ENCODE measurements at places on chromosomes 3 and 15.

GRCh38 chr3:133931084-133931483, 35.4 kb upstream of the RAB6B start:
- no peak for DNase-seq

DNA sequence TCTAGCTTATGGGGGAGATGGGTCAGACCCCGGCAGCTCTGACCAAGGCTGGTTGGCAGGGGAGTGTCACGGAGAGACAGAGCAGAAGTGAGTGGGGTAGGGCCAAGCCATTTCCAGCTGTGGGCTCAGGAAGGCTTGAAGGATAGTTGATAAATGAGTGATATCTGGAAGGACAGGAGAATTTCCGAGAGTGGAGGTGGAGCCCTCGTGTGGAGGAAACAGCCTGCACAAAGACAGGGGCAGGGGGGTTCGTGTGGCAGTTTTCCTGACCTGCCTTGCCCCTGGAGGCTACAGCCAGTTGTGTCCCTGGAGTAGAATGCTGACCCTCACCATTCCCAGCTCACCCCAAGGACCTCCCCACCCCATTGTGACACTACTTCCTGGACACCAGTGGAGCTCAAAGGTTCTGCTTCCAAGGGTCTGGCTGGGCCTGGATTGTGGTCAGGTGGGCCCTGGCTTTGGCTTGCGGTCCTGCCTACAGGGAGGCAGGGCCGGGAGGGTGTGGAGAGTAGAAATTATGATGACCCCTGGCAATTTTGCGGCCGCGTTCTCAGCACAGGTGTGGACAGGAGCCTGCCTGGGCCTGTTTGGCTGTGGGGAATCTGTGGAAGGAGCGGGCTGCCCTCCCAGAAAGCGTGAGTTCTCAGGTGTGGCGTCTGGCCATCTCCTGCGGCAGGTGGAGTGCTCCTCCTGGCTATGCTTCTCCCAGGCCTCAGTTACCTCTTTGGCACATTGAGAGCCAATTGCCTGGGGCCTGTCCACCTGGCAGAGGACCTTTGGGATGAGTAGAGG, at the start of gene SLC22A14:
Gene SLC22A14, plus strand, starts transcription at position 400 of the 792 bp plus-strand sequence. CDS start 23,733 bp downstream, outside the sequence.
- DNase-seq: no peak

DNA sequence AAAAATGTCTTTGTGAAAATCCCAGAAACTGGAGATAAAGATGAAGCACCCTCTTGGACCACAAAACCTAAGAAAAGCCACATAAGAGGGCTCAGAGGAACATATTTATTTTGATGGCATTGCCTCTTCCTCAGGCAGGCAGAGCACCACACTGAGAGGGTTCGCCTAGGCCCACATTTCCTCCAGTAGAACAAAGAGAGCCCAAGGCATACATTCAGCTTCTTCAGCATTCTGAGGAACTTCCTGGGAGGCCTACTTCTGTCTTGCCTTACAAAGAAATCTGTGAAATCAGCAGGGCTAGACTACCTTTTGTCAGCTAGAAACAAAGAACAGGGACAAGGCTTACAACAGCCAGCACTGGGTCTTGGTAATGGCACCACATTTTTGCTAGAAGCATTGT, 1325.3 kb downstream of the SI start:
- DNase-seq: no peak

GRCh38 chr3:154247806-154248415, 76.4 kb downstream of the DHX36 start:
- no peak for DNase-seq

DNA sequence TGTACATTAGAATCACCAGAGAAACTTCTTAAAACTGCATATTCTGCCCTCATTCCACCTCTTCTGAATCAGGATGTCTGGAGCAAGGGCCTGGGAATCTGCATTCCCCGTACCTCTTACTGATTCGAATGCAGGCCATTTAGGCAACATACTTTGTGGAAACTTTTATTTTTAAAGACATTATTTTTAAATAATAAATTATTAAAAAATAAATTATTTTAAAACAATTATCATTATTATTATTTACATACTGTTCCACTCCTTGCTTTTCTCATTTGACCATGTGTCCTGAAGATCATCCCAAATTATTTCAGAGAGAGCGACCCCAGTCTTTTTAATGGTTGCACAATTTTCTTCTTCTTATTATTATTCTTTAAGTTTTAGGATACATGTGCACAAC, 336.6 kb upstream of the TBC1D5 start:
- no peak for DNase-seq

DNA sequence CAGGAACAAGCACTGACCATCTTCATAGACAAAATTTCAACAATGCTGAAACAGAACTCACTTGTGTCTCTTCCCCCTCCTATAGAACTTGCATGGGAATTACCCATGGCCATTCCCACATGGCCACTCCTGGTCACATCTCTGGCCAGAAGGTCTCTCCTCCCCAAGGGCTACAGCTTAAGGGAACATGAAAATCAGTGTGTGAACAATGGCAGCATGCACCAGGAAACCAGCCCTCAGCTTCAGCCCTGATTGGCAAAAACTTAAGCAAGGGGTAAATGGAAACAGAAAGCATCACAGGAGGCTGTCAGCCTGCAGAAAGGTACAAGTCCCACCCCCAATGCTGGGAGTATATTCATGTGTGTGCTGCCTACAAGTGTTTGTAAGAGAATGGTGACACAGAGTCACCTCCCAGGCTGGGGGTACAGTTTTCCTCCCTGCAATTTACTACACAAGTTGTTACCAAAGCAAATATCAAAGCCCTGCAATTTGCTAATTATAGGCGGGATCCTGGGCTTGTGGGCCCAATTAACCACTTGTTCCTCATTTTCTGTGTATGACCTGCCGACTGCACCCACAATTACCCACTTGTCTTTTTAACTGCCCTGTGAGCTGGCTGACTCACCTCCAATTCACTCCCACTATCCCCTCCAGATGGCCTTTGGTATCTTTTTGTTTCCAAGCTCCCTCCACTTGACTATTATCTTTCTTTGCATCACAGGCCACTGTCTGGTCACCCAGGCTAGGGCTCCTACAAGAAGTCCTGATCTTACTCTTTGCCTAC, 84.4 kb upstream of the HES1 start:
- peak; percentile 97 for DNase-seq

GRCh38 chr3:52248816-52249547, 3.4 kb downstream of the PPM1M start:
- no peak for DNase-seq

DNA sequence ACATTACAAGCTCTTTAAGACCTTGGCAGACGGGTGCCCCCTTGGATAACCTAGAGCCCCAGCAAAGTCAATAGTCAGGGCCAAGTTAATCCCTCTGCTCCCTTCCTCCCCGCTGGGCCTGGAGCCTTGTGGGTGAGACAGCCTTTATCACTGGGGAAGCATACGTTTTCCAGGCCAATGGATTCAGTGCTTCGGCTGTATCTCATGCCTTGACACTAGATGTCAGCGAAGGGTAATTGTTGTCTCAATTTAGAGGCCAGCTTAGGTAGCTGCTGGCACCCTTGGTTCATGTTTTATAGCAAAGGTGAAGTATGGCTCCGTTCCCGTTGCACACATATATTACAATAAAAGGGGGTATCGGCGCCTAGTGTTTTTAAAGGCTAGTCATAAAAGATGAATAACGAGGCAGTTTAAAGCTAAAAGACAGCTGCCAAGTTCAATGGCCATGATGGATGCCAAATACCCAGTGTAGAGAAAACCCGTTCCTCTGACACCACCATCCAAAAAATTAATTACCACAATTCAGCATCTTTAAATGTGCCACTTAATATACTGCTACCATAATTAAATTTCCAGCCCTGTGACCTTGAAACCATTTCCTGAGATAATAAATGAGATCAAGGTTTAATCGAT, 52.3 kb upstream of the BNIP2 start:
- peak; percentile 95 for DNase-seq

DNA sequence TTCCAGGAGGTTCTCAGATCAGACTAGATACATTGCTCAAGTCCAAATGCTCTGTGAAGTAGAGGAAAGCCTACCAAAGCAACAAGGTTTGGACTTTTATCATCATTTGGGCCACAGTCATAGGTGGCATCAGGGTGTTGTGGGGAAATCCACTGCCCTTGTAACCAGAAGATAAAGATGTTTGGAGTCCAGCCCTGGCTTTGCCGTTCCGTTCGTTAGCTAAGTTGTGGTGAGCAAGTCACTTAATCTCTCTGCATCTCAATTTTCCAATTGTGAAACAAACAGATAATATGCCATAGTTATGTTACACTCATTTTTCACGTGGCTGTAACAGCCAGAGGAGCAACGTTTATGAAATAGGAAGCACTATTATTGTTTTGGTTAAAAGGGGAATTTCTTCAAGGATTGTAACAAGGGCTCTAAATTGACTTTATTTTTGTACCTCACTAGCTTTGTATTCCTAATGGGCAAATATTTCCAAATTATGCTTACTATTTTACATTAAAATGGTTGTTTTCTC, 125.6 kb downstream of the CD47 start:
- no peak for DNase-seq

GRCh38 chr3:129795186-129796010, 98.1 kb downstream of the TMCC1 start:
- DNase-seq: no peak

GRCh38 chr15:58442122-58442521, 10.3 kb downstream of the LIPC start:
- no peak for DNase-seq

DNA sequence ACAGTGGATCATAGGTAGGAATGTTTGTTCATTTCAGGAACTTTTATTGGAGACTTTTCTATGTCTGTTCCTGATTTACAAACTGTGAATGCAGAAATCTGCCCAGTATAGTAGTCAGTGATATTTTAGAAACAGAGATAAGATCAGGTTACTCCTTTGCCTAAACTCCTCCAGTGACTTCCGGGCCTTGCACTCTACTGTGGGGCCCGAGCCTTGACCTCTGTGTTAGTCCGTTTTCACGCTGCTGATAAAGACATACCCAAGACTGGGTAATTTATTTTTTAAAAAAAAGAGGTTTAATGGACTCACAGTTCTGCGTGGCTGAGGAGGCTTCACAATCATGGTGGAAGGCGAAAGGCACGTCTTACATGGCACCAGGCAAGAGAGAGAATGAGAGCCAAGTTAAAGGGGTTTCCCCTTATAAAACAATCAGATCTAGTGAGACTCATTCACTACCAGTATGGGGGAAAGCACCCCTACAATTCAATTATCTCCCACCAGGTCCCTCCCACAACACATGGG, 127.1 kb downstream of the DNAJB8 start:
- DNase-seq: no peak

DNA sequence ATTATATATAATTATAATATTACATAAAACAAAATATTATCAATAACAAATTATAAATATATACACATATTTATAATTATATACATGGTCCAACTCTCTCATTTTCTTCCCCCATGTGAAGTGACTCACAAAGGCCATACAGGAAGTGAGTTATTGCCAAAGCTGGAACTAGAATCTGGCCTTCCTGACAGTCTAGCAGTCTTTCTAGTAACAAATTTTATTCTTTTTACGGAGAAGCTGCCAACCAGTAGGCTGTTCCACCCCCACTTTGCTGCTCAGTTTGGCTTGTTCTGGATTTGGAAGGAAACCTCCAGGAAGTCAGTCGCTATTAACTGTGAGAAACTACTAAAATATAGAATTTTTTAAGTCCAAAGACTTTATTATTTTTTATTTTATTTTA, 79.6 kb downstream of the DHX36 start:
- no peak for DNase-seq

- no peak for DNase-seq
Measured at GRCh38 chr15:81686021-81686420, 312.0 kb upstream of the TMC3 start.

GRCh38 chr3:4421121-4421520, 45.9 kb downstream of the SUMF1 start:
- no peak for DNase-seq

DNA sequence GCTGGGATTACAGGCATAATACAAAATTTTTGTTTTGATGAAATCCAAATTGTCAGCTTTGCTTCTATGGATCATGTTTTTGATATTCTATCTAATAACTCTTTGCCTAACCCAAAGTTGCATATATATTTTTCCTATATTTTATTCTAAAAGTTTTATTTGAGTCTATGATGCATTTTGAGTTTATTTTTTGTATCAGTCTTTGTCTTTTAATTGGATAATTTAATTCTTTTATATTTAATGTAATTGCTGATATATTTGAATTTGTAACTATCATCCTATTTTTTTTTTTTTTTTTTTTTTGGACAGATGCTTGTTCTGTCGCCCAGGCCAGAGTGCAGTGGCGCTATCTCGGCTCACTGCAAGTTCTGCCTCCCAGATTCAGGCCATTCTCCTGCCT, 19.7 kb upstream of the DENND4A start:
- no peak for DNase-seq

DNA sequence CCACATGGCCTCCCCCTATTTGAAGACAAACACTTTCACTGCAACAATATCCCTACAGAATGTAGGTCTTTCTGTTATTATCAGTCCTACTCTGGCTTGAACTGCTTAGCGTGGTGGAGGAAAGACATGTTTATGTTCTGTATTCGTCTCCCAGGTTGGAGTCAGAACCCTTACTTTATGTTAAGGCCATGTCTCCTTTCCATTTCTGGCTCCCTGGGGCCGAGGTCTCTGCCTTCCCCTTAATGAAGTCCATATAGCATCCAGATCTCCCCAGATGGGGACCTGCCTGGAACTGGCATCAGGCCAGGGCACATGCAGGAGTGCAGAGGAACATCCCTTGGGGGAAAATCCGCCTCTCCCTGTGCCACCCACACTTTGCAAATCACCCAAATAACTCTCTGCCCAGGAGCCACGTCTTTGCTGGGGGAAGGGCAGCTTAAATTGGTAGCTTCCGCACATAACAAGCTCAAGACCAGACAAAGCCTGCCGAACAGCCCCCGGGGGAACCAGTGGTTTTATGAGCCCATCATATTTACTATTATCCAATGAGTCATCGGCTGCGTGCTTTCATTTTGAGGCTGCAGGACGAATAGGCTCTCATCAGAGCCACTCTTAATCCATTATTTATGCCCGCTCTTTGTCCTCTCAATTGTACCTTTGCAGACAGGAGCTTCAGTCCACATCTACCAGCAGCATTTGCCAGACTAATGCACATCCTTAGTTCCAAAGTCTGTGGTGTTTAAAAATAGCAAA, 237.0 kb downstream of the UACA start:
- DNase-seq: peak; percentile 97

GRCh38 chr3:105885256-105885655, 16.4 kb upstream of the CBLB start:
- peak; percentile 55 for DNase-seq

- DNase-seq: no peak
Measured at GRCh38 chr3:107634099-107634489, 111.3 kb downstream of the BBX start.

DNA sequence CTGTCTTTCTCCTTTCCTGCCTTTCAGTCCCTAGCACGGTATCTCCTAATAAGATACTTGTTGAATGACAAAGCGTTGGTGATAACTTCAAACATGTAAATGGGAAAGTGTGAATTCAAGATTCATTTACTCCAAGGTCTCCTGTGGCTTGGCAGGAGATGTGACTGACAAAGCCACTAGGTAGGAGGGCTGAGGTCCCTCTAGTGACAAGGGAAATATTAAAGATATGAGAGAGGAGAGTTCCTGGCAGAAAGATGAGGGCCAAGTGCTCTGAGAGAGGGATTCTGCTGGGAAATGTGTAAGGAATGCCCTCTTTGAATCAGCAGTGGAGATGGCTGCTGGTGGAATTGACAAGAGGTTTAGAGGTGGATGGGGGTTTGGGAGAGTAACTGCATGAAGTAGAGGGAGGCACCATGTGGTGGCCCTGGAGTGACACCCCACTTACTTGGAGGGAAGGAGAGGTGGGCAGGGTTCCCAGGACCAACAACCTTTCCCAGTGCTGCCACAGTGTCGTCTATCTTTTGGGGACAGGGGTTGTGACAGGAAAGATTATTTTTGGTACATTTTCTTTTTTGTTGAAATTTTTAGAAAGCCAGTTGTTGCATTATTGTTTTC, 43.0 kb upstream of the SCAANT1 start:
- DNase-seq: no peak

GRCh38 chr15:83845230-83845629, 191.3 kb downstream of the ADAMTSL3 start:
- DNase-seq: no peak

Data from NCI-H1105 (cell line).